ENCODE measurements at places on chromosomes 1 and 21. TPM values are rescaled to one million over a fixed set of nuclear protein-coding genes. Genes with fewer than 3 reads are reported as not detected.

- H3K36me3 ChIP-seq, result no peaks in the 10 kb centered on the region
- H3K27me3 ChIP-seq, result peaks cover 10% of the 10 kb centered on the region
- no peak overlapping the region for H3K27ac ChIP-seq
- H3K4me1 ChIP-seq, result no peaks in the 10 kb centered on the region
- DNase-seq, result no peak
Measured at GRCh38 chr1:33402206-33402605, 28.7 kb downstream of the PHC2 start.

DNA sequence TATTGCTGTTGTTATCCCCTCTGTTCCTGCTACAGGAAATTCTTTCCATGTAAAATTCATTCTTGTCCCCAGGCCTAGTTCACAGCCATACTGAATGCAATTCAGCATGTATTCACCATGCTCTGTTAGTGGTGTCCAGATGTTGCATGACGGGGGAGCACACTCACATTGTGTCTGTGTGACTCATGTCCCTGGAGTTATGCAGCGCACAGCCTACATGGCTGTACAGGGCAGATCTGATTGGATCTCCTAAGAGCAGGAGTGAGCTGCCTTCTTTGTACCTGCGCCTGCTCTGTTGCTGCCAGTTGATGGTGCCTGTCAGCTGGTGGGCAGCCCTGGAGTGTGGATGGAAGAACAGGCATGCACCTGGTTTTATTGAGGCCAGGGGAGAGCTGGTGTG is 17.6 kb downstream of the HTR6 start:
- peaks cover 4% of the 10 kb centered on the region for H3K36me3 ChIP-seq
- H3K4me3 ChIP-seq, result no peak overlapping the region
- no peaks in the 10 kb centered on the region for H3K27me3 ChIP-seq

DNA sequence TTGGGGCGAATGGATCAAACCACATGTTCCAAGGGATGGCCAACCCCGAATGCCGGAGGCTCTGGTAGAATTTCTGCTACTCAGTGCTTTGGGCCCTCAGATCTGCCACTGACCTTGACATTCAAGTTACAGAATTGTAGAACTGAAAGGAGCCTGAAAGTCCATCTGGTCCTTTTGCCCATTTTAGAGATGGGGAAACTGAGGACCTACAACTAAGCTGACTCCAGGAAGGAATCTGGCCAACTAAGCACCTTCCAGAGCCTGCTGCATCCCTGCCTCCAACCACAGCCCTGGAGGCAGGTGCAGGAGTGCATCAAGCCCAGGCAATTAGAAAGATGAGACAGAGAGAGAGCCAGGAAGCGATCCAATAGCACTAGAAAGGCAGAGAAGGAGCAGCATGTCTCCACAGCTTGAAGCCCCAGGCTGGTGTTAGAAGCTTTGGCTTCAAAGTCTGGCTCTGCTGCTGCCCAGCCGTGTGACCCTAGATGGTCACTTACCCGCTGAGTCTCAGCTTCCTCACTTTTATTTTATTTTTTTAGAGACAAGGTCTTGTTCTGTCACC is 1.3 kb upstream of the CTRC start:
- no peaks in the 10 kb centered on the region for H3K27me3 ChIP-seq
- no peak overlapping the region for H3K27ac ChIP-seq
- DNase-seq, result no peak
- H3K4me3 ChIP-seq, result no peak overlapping the region
- no peaks in the 10 kb centered on the region for H3K36me3 ChIP-seq

LDLRAP1 gene
- 13.0 TPM for total RNA-seq

RUNX3 gene
- 156 TPM for total RNA-seq
